A549 treated with GW870086 at 1 μM for 4 hours (cell line): ENCODE measurements at places on chromosomes 7 and 10. TPM values are rescaled to one million over a fixed set of nuclear protein-coding genes. Genes with fewer than 3 reads are reported as not detected.

ANKRD2 gene
- 4.2 to 6.9 TPM (median 4.9 TPM) in 5 replicates for total RNA-seq

OR13A1 gene
- total RNA-seq: not detected in 5 replicates

CLCN1 gene
- total RNA-seq: 0.03 to 0.08 TPM (median 0.03 TPM) in 3 of 5 replicates, not detected in the others

VPS37D gene
- 4.4 to 7.3 TPM (median 6.6 TPM) in 5 replicates for total RNA-seq

PRKCQ gene
- total RNA-seq: 3.5 to 4.6 TPM (median 4.2 TPM) in 5 replicates

PLAU gene
- 73.7 to 76.9 TPM (median 76.3 TPM) in 5 replicates for total RNA-seq

CFAP69 gene
- total RNA-seq: 1.8 to 3.3 TPM (median 1.9 TPM) in 5 replicates

NSUN6 gene
- 3.1 to 5.2 TPM (median 4.6 TPM) in 5 replicates for total RNA-seq

LYZL1 gene
- total RNA-seq: not detected in 5 replicates

SLC13A1 gene
- total RNA-seq: not detected in 5 replicates

FBXL13 gene
- total RNA-seq: 0.26 to 0.65 TPM (median 0.33 TPM) in 5 replicates

CYP26C1 gene
- total RNA-seq: not detected in 5 replicates

DGKB gene
- total RNA-seq: not detected in 5 replicates

ITGA8 gene
- total RNA-seq: not detected in 5 replicates

MRC1 gene
- 0.02 to 0.06 TPM (median 0.03 TPM) in 4 of 5 replicates, not detected in the other for total RNA-seq

ANKRD61 gene
- total RNA-seq: 0.43 to 0.77 TPM (median 0.53 TPM) in 5 replicates

ADK gene
- 32.0 to 36.8 TPM (median 32.9 TPM) in 5 replicates for total RNA-seq

MBL2 gene
- not detected in 5 replicates for total RNA-seq

LIPK gene
- not detected in 5 replicates for total RNA-seq

SAP25 gene
- total RNA-seq: 0.24 to 0.64 TPM (median 0.50 TPM) in 5 replicates

CCDC3 gene
- 0.86 to 1.3 TPM (median 0.91 TPM) in 5 replicates for total RNA-seq

CNTNAP2 gene
- 0.02 to 0.09 TPM in 2 of 5 replicates, not detected in the others for total RNA-seq

TIMM23B gene
- 14.8 to 22.6 TPM (median 19.3 TPM) in 5 replicates for total RNA-seq

FGFBP3 gene
- total RNA-seq: 2.3 to 2.7 TPM (median 2.6 TPM) in 5 replicates

CDK1 gene
- 79.6 to 106 TPM (median 91.8 TPM) in 5 replicates for total RNA-seq

CFAP46 gene
- total RNA-seq: 1.4 to 1.8 TPM (median 1.5 TPM) in 5 replicates

GPR146 gene
- total RNA-seq: 1.5 to 2.2 TPM (median 1.5 TPM) in 5 replicates

GPNMB gene
- 2.5 to 4.7 TPM (median 3.4 TPM) in 5 replicates for total RNA-seq

GIMAP4 gene
- total RNA-seq: not detected in 5 replicates

MKI67 gene
- total RNA-seq: 50.5 to 71.5 TPM (median 60.1 TPM) in 5 replicates

MOSPD3 gene
- 18.2 to 22.7 TPM (median 20.0 TPM) in 5 replicates for total RNA-seq

NME8 gene
- total RNA-seq: not detected in 5 replicates

JCAD gene
- 8.7 to 12.0 TPM (median 11.2 TPM) in 5 replicates for total RNA-seq

MYOZ1 gene
- total RNA-seq: not detected in 5 replicates

MRPL43 gene
- total RNA-seq: 77.2 to 98.6 TPM (median 93.0 TPM) in 5 replicates
